ENCODE measurements at places on chromosomes 12 and 14.

DNA sequence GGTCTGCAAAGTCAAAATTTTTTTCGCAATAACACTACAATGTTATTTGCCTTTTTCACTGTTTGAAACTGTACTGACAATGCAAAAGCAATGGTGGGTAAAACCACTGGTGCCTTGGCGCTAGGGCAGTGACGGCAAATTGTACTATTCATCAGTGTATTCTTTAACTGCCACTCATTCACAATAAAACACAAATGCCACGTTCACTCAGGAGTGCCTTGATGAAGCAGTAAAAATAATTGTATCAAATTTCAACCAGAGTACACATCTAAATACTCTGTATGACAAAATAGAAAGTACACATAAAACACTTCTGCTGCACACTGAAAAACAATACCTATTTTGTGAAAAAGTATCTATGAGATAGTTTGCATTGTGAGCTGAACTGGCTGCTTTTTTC lies 17.8 kb downstream of the DCAF5 start:
- DNase-seq = no peak

DNA sequence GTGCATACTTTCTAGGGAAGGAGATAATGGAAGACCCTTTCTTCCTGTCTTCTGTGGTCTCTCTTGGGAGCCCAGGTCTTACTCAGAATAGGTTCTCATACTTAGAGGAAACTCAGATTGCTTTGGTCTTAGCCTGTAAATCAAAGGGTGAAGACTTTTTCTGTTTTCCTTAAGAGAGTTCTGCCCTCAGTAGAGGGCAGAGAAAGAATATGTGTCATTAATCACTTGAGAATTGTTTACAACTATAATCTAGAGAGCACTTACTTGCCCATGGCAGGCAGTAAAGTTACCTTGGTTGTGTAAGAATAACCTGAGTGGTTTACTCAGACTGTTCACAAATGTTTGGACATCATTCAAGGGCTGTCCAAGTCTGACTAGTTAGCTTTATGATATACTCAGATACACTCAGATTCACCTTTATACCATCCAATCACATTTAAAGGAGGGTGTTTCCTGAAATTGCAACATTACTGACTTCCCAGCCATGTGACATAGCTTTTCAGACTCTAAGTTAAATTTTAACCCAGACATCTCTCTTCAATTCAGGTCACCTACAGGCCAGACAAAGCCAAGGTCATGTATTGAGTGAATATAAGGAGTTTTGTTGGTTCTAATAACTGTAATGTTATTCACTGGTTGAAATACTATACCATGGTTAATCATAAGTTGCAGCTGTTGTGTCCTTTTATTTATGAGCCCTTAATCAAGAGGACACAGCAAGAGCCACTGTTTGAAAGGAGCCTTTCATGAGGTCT lies 372.2 kb downstream of the RAD51B start:
- DNase-seq = no peak

GRCh38 chr12:13088496-13088895 lies 15.0 kb downstream of the GSG1 start:
- DNase-seq = no peak

- no peak for DNase-seq
Observed at GRCh38 chr14:75554482-75554881, 23.9 kb upstream of the FLVCR2 start.

GRCh38 chr12:64752833-64753238 lies 6.4 kb downstream of the GNS start:
- DNase-seq = no peak

DNA sequence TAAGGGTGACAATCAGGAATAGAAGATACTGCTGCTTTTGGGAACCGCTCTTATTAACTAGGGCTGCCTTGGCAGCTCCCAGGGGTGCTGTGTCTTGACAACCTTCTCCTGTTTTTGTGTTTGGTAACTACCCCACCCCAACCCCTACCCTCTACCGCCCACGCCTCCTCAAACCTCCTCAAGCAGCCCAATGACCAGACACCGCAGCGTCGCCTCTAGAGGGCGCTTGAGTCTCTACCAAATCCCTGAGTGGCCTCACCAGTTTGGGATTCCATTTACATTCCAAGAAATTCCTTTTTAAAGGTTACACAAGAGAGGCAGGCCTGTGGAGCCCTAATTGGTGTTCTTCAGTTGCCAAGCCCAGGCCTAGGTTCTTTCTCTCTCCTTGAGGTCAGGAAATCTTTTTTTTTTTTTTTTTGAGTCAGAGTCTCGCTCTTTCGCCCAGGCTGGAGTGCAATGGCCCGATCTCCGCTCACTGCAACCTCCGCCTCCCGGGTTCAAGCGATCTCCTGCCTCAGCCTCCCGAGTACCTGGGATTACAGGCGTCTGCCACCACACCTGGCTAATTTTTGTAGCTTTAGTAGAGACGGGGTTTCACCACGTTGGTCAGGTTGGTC lies 72.4 kb upstream of the USP44 start:
- DNase-seq = peak; percentile 62

DNA sequence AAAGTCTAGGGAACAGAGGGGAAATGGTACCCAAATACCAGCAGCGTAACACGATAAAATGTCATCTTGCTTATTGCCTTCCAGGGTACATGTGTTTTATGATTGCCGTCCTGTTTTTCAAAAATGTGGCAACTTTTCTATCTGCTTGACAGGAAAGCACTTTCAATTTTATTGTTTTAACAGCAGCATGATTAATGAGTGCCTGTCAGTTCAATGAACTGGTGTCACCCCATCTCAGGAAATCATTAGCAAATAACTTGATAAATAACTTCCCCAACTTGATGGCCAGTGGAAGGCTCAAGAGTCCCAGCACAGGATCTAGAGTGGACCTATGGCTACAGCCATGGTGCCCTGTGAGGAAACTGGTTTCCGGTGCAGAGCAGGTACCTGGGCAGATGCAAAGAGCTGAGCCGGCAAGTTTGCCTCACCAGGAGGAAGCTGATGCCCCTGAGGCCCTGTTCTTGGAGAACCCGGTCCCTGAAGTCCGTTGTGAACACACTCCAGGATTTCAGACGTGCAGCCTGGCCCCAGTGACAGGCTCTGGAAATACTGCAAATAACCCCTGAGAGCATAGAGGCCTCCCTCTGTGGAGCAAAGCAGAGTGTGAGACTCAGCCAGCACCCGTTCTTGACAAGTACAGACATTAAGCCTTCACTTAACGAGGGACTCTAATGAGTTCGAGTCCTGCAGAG lies 173.5 kb upstream of the SFSWAP start:
- DNase-seq = no peak

DNA sequence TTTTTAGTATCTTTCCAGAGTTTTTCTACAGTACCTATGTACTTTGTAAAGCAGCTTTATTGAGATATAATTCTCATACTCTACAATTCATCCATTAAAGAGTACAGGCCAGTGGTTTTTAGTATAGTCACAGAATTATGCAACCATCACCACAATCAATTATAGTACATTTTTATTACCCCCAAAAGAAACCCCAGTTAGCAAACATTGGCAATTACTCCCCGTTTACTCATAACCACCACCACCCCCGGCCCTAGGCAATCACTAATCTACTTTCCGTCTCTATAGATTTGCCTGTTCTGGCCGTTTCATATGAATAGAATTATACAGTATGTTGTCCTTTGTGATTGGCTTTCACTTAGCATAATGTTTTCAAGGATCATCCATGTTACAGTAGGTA lies 119.8 kb downstream of the KICS2 start:
- DNase-seq = no peak

DNA sequence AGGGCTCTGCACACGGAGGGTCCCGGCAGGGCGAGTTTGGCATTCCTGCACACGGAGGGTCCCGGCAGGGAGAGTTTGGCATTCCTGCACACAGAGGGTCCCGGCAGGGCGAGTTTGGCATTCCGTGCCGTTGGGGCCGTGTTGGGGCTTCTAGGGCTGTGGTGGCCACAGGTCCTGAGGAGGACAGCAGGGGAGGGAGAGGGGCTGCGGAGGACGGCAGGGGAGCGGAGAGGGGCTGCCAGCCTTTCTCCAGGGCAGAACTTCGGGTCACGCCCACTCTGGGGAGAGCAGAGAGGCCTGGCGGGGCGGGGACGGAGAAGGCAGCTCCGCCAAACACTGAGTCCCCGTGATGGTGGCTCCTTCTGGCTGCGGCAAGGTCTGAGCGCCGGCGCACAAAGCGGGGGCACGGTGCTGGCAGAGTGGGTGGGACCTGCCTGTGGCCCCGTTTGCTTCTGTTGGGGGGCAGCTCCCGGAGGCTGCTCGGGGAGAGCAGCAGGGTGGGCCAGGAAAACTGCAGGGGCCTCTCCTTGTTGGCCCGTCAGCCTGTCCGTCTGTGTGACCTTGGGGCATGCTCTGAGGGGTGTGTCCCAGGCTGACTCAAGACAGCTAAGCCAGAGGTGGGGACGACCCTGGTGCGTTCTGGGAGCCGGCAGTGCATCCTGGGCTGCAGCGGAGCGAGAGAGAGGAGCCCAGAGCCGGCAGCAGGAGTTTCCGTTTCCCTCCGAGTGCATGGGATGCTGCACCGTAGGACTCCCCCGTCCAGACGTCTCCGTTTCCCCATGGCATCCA lies 60.2 kb downstream of the LRCOL1 start:
- no peak for DNase-seq

GRCh38 chr12:116959845-116960514 lies 49.2 kb downstream of the FBXW8 start:
- no peak for DNase-seq

- peak; percentile 67 for DNase-seq
Observed at GRCh38 chr12:121499929-121500793, 80.7 kb downstream of the KDM2B start.

DNA sequence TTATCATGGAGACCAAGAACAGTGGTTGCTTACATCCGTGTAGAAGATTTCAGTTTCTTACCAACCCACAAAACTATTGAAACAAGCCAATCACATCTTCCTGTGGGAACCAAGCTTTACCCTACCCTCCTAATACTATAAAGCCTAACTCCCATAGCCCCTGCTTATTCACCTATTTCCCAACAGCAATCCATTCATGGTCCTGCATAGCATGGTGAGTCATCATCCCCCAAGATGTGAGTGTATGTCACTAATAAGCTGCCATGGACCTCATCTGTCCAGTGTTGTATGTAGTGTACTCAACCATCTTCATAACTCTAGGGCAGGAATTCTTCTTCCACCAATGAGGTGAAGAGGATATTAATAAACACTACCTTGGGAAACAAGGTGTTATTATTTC lies 1620.4 kb upstream of the FLRT2 start:
- DNase-seq = no peak

DNA sequence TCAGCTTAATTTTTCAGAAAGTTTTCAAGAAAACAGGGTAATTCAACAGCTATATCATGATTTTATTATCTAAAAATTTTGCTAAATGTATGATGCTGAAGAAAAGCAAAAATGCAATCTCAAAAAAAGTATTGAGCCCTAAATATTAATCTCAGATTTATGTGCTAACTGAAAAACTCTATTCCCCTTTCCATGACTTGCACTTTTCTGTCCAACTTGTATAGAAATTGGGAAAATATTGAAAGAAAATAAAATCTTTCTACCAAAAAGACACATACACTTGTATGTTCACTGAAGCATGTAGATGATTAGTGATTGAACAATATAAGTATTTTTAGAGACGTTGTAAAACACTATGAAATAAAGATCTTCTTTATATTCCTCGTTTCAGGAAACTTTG lies 368.0 kb upstream of the ATXN7L3B start:
- no peak for DNase-seq

GRCh38 chr12:113315358-113315757 lies 19.6 kb downstream of the SLC8B1 start:
- no peak for DNase-seq

DNA sequence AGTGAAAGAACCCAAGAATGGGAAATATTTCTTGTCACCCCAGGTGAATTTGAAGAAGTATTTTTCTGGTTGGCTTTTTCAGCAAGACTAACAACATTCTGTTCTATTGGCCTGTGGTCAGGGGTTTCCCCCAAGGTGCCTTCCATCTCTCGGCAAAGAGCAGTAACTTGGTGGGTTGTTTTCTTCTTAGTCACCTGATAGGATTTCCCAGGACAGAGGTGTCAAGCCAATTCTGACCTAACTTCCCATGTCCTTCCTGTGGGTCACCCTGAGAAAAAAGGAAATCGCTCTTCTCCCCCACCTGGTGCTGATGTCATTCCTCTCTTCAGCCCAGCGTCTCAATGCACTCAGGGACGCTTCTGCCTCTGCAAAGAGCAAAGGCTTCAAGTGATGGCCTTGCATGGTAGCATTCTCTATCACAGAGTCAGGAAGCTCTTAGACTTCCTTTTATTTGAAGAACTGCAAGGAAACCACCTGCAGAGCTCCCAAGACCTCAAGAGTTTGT lies 16.1 kb upstream of the IFNG start:
- DNase-seq = no peak

- DNase-seq = no peak
Observed at GRCh38 chr12:1949771-1950470, 31.5 kb upstream of the CACNA2D4 start.
